Activated T-cell treated with anti-CD3 and anti-CD28 coated beads, Interleukin-2, amount 50 U/mL, for 48 hours (primary cell): ENCODE measurements at places on chromosomes 1 and 21.

GRCh38 chr1:90835661-90836344, 118.7 kb upstream of the BARHL2 start:
- peak; percentile 24 for DNase-seq

DNA sequence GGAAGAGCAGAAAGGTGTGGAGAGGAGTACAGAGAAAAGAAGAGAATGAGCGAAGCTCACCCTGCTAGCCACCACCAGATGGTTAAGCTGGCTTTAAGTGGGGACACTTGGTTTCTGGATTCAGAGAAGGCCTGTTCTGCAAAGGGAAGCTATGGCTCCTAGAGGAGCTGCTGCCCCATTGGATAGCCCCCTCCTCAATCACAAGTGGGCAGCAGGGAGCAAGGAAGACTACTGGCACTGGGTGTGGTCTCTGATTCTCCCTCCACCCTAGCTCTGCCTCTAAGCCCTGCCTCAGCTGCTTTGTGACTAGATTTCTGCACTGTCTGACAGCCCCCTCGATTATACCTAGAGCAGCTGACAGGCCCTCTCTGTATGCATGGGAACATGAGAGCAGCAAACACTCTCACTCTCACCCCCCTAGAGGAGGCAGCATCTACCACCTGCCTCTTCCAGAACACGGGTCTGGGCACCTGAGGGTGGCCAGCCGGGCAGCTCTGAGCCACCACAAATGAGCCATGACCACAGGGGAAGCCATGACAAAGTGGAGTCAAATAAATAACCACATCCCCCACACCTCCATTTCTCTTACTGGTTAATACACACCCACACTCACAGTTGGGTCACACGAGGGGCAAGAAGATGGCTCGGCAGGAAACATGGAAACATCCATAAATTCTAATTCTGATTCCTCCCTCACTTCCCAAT, 13.6 kb downstream of the PLEKHA6 start:
- no peak for DNase-seq

- peak; percentile 27 for DNase-seq
Observed at GRCh38 chr1:205396967-205397616, 24.8 kb downstream of the LEMD1 start.

DNA sequence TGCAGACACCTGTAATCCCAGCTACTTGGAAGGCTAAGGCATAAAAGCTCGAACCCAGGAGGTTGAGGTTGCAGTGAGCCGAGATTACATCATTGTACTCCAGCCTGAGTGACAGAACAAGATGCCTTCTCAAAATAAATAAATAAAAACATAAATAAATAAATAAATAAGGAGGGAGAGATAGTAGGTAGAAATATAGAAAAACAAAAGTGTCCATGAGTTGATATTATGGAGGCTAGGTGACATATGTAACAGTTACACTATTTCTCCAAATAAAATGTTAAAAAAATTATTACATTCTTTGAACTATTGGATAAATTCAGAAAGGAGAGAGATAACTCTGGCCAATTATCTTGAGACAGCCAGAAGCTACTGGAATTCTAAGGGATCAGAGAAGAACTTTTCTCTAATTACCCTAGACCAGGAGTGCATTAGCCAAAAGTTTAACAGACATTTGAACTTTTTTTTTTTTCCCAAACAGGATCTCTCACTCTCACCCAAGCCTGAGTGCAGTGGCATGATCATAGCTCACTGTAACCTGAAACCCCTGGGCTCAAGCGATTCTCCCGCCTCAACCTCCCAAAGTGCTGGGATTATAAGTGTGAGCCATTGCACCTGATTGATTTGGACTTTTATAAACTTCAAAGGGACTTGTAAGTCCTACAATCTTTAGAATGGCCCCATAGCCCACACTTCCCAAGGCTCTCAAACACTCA, 17.6 kb downstream of the SYNJ1 start:
- no peak for DNase-seq

DNA sequence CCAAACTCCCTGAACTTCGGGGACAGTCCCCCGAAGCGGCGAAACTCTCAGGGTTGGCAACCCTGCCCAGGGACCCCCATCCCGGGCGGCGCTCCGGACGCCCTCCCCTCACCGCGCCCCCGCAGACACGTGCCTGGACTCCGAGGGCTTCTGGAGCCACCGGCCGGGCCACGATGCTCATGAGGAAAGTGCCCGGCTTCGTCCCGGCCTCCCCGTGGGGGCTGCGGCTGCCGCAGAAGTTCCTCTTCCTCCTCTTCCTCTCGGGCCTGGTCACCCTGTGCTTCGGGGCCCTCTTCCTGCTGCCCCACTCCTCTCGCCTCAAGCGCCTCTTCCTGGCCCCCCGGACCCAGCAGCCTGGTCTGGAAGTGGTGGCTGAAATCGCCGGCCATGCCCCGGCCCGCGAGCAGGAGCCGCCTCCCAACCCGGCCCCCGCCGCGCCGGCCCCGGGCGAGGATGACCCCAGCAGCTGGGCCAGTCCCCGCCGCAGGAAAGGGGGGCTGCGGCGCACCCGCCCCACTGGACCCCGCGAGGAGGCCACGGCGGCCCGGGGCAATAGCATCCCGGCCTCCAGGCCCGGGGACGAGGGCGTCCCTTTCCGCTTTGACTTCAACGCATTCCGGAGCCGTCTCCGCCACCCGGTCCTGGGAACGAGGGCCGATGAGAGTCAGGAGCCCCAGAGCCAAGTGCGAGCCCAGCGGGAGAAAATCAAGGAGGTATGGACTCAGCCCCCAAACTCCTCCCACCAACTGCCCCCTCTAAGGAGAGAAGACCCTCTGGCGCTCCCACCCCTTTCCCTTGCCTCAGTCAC, 1.2 kb downstream of the MAN1C1 start:
- DNase-seq: peak; percentile 50

DNA sequence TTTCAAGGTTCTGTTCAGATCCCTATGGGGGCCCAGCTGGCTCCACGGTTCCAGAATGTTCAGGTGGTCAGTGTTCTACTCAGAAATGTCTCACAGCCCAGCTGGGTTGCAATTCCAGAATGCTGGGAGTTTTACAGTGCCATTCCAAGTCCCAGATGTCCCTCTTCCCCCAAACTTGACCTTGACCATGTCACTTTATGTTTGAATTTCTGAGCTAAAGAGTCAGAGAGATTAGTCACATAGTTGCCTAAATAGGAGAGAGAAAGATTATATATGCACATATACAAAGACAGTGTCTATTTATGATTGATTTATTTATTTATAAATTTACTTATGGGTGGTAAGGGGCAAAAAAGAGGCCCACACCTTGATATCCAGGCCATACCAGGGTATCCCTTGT, 2.5 kb downstream of the GPR3 start:
- no peak for DNase-seq

- DNase-seq: no peak
Observed at GRCh38 chr1:68600049-68600661, 103.3 kb upstream of the DEPDC1 start.

DNA sequence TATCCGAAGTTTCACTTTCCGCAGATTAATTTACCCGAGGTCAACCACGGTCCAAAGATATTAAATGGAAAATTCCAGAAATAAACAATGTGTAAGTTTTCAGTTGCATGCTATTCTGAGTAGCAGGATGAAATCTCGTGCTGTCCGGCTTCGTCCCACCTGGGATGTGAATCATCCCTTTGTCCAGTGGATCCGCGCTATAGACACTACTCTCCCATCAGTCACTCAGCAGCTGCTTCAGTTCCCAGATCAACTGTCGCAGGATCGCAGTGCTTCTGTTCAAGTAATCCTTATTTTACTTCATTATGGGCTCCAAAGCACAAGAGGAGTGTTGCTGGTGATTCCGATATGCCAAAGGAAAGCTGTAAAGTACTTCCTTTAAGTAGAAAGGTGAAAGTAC, 8.3 kb upstream of the LRP8 start:
- no peak for DNase-seq

- DNase-seq: no peak
Observed at GRCh38 chr1:44030605-44031251, 534 bp downstream of the SLC6A9 start.

GRCh38 chr1:85447006-85447943, 17.7 kb downstream of the DDAH1 start:
- DNase-seq: no peak

- no peak for DNase-seq
Observed at GRCh38 chr1:58982259-58982998, 198.6 kb upstream of the JUN start.

- no peak for DNase-seq
Observed at GRCh38 chr1:242219298-242219901, 220.5 kb upstream of the MAP1LC3C start.

DNA sequence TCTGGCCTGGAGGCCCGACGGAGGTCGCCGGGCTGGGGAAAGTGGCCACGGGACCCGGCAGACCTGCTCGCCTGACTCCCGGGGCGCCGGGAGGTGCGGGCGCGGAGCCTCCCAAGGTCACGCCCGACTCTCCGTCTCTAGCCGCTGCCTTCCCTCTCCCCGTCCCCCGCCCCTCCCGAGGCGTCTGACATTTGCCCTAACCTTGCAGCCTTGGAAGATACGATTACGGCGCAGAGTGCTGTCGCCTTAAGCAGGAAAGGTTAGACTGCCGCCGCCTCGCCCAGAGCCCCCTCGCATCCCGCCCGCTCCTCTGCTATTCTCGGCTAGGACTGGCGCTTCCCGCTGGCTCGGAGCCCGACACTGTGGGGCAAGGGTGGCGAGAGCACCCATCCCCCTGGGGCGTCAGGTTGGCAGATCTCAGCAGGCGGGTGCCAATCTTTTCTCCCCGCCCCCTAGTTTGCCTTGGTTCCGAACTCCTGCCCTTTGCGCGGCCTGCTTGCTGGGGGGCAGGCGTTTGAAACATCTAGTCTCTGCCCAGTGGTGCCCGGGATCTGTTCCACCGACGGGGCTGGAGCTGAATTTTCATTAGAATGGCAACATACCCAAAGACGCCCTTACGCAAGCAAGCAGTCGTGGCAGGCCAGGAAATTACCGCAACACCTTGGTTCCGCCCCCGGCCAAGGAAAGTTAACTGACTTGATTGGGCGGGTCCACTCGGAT, 835 bp downstream of the PGM1 start:
- DNase-seq: peak; percentile 84

- no peak for DNase-seq
Observed at GRCh38 chr1:16101623-16102022, 28.2 kb upstream of the FAM131C start.
